Activated CD4-positive, CD25-positive, alpha-beta regulatory T cell (primary cell): ENCODE measurements at places on chromosomes 5 and 9.

DNA sequence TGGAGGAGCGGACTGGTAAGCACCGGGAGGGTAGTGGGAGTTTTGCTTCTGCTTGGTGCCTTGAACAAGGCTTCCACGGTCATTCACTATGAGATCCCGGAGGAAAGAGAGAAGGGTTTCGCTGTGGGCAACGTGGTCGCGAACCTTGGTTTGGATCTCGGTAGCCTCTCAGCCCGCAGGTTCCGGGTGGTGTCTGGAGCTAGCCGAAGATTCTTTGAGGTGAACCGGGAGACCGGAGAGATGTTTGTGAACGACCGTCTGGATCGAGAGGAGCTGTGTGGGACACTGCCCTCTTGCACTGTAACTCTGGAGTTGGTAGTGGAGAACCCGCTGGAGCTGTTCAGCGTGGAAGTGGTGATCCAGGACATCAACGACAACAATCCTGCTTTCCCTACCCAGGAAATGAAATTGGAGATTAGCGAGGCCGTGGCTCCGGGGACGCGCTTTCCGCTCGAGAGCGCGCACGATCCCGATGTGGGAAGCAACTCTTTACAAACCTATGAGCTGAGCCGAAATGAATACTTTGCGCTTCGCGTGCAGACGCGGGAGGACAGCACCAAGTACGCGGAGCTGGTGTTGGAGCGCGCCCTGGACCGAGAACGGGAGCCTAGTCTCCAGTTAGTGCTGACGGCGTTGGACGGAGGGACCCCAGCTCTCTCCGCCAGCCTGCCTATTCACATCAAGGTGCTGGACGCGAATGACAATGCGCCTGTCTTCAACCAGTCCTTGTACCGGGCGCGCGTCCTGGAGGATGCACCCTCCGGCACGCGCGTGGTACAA, 556 bp downstream of the PCDHGC3 start:
- no peak for DNase-seq

DNA sequence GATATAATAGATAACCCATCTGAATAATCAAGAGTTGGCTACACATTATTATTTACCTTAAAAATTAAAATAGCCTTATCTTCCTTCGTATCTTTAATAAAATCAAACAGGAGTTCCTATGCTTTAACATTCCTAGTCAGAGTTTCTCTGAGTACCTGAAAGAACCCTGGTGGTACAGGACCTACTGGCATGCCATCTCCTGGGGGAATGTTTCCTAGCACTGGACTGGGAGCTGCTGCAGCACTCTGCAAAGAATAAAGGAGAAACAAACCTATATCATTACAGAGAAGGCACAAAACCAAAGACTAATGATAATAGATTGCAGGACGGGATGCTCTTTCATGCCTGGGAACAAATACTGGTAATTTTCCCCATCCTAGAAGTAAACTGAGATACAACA, 119.5 kb upstream of the ACOT12 start:
- no peak for DNase-seq

DNA sequence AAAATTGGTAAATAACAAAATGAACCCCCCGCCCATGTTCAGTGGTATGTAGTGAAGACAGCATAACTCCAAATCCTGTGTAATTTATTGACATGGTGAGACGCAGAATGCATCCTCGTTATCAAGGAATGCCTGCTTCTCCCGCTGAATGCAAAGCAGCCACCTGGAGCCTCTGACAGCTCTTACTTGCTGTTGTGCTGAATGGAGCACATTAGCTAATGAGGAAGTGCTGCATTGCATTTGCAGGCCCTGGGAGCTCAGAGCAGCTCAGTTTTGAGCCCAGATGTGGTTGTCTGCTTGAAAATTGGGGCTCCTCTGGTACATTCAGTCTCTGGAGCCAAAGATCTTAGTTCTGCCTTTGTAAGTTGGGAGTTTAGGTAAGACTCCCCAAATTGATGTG, 28.9 kb downstream of the PLAC8L1 start:
- DNase-seq: no peak

DNA sequence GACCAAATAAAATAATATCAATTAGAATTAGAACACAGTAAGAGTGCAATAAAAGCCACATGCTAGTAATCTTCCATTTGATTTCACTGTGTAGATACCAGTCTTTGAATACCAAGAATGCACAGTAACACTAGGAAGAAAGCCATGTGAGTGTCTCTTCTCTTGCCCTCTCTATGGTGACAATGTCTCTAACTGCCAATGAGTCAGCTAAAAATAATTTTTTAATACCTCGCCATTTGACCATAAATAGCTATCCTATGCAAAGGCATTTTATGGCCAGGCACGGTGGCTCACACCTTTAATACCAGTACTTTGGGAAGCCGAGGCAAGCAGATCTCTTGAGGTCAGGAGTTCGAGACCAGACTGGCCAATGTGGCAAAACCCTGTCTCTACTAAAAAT, 30.6 kb downstream of the EDIL3 start:
- no peak for DNase-seq

DNA sequence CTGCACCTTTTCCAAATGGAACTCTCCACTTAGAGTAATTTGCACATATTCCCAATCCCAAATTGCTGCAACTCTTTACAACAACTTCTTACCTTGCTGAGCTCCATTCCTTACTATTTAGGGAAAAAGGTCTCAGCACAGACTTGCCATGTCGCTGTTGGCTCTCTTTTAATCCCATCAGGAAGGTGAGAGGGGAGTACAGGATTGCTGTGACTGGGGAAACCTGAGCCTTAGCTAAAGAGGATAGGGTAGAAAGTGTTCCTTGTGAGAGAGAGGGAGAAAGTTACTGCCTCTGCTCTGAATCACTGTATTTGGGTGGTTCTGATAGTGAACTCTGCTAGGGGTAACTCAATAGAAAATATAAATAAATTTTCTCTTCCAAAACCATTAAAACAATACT, 43.7 kb upstream of the GABRA1 start:
- DNase-seq: no peak

DNA sequence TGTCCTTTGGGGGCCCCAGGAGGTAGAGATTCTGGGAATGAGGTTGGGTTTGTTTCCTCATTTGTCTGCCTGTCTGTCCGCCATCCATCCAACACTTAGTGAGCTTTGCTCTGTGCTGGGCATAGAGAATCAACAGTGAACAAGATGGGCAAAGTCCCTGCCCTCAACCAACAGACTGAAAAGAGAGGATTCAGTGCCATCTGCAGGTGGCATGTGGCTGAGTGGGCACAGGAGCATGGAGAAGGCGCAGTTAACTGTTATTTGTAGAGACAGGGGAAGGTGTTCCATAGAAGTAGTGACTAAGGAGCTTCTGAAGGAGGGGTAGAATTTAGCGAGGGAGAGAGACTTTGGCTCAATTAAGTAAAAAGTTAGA, 23.1 kb downstream of the POLR1E start:
- DNase-seq: no peak

DNA sequence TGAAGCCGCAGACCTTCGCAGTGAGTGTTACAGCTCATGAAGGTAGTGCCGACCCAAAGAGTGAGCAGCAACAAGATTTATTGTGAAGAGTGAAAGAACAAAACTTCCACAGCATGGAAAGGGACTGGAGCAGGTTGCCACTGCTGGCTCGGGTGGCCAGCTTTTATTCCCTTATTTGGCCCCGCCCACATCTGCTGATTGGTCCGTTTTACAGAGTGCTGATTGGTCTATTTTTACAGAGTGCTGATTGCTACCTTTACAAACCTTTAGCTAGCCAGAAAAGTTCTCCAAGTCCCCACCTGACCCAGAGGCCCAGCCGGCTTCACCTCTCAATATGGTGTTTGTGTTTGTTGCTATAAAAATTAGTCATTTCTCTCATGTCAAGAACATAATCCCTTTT, 49.7 kb downstream of the RECK start:
- DNase-seq: no peak

DNA sequence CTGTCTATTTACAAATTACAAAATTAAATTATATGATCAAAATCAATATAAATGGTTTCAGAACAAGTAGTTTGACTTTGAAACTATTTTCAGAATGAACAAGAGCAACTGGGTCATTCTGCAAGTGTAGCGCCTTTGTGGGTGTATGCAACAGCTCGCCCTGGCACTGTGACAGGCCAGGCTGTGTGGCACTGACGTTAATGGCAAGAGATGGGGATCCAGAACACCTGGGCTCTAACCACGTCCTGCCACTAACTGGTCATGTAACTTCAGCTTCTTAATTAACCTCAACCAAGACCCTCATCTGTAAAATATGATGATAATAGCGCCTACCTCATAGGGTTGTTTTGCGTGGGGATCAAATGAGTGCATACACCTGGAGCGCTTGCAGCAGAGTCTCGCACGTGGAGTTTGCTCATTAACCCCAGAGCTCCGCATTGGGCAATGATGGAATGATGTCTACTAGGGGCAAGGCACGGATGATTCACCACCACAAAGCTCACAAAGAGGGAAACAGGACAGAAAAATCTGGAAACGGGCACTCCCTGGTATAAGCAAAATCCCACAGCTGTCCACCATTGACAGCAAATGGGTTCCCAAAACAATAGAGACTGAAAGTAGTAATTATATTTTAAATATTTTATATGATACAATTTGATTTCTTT, 639.4 kb downstream of the SEMA5A start:
- DNase-seq: no peak

DNA sequence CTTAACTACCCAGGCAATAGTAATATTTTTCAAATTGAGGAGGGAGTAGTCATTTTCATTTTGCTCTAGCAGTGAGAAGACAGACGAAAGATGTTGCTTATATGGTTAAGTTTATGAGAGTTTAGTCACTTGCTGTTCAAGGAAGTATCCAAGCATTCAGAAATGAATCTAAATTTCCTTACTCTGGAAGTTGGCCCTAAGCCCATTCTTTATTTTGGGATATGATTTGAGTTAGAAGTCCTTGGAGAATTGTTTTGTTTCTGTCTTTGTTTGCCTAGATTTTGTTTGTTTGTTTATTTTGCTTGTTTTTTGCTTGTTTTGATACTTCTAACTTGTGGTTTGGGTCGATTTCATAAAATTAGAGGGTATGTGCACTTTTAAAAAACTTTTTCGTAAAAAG, 146.4 kb upstream of the FGF10 start:
- DNase-seq: no peak

GRCh38 chr5:56200971-56201666, 32.0 kb downstream of the ANKRD55 start:
- peak; percentile 26 for DNase-seq

GRCh38 chr5:178336889-178337288, 104.3 kb upstream of the PHYKPL start:
- DNase-seq: no peak

DNA sequence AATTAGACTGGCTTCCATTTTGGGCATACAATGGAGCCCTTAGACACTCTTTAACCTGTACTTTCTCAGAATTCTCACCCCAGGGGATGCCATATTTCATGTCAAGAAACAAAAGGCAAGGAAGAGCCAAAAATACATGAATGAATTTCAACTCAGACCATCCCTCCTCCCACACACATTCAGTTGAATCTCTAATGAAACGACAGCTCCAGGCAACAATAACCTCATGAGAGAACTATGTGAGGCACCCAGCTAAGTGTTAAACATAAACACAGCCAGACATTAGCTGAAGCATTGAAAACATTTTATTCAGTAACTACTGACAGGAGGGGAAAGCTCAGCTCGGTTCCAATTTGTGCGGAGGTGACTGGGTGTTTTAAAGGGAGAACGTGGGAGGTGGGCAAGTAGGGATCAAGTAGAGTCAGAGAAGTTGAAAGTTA, 1359.1 kb upstream of the CDH9 start:
- no peak for DNase-seq

DNA sequence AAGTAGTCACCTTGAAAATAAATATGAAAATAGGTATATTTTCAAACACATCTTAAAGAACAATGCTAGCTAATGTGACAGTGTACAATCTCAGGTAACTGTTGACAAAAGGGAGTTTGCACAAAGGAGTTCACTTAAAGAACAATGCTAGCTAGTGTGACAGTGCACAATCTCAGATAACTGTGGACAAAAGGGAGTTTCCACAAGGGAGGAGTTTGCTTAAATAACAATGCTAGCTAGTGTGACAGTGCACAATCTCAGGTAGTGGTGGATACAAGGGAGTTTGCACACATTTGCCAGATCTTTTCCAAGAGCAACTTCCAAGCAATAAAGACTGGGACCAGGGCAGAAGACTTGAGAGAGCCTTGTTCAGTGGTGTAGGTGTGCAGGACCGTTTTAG, 442.9 kb upstream of the FTMT start:
- DNase-seq: no peak

DNA sequence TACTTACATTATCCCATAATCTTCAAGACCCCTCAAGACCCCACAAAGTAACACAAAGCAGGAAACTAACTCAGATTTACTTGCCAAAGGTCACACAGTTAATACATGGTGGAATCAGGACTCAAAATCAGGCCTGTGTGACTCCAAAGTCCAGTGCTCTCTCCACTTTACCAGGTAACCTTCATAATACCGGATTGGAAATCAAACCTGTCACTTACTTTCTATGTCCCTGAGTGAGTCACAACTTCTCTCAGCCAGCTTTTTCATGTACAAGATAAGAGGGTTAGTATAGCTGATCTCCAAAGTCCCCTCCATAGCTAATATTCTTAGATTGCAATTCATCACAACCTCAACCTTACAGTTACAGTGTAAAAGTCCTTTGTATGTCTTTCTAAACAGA, 17.1 kb downstream of the STRBP start:
- no peak for DNase-seq

- DNase-seq: no peak
These were observed 101.8 kb upstream of the LARP1 start for GRCh38 chr5:154653418-154653763.

DNA sequence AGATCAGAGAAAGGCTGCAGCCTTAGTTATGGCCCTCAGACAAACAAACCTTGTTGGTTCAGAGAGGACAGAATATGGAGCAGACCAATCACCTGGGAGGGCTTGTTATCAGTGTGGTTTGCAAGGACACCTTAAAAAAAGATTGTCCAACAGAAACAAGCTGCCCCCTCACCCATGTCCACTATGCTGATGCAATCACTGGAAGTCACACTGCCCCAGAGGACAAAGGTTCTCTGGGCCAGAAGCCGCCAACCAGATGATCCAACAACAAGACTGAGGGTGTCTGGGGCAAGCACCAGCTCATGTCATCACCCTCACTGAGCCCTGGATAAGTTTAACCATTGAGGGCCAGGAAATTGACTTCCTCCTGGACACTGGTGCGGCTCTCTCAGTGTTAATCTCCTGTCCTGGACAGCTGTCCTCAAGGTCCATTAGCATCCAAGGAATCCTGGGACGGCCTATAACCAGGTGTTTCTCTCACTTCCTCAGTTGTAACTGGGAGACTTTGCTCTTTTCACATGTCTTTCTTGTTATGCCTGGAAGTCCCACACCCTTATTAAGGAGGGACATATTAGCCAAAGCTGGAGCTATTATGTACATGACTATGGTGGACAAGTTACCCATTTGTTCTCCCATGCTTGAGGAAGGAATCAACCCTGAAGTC, 36.9 kb upstream of the TBCA start:
- no peak for DNase-seq

- no peak for DNase-seq
These were observed 61.4 kb upstream of the TRIO start for GRCh38 chr5:14081791-14082190.

DNA sequence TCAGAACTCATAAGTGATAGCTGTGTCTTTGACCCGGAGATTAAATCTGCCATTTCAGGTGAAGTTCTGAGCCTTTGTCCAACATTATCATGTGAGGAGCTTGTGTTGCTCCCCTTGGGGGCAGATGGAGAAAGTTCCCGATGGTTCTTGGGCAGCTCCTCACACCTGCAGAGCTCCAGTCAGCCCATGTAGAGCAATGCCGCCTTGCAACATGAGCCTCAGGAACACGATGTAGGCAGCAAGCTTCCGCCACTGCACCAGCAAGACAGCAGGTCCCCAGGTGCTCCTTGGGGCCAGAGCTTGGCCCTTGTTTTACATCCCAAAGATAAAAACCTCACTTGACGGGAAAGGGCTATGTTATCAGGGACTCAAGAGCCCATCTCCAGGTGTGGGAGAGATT, 292.7 kb downstream of the IRX1 start:
- no peak for DNase-seq
